Left ventricle myocardium inferior (tissue), 1 donor: ENCODE measurements at places on chromosomes 7 and 10. TPM values are rescaled to one million over a fixed set of nuclear protein-coding genes. Genes with fewer than 3 reads are reported as not detected.

GRCh38 chr10:12418000-12418399 is 68.7 kb downstream of the CAMK1D start:
- DNase-seq = peak; percentile 43

DNA sequence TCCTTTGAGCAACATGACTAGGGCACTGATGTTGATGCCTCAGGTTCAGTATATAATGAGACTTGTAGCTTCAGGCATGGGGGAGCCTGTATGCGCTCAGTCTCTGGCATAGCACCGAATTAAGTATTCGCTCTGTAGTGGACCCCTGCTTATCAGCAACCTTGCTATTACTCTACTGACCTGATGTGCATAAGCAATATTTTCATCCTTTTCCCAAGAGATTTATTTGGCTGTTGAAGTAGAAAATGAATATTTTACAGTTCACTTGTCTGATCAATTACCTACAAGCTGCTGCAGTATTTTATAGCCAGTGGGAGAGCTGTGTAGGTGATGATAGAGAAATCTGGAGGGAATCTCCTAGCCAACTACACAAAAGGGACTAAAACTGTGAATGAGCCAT is 781.6 kb upstream of the PHF14 start:
- no peak for DNase-seq

GRCh38 chr10:108789919-108790318 is 1133.4 kb downstream of the XPNPEP1 start:
- DNase-seq = no peak

The ASAH2 gene
- total RNA-seq = not detected

DNA sequence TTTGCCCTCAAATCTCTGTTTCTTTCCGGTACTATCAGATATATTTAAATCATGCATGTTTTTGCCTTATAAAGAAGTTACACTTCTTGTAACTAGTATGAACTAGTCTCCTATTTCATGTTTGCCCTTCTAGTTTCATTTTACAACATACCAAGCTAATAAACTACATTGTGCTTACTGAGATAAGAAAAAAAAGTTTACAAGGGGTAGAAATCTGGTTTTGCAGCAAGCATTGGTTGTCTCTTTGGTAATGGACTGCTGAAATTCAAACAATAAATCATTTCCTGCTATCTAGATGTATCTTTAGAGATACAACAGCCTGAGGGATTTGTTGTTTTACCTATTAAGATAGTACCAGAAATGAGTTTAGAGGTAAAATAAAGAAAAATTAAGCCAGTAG is 18.8 kb downstream of the PTTG1IP2 start:
- DNase-seq = no peak

- DNase-seq = no peak
These were observed 13.1 kb downstream of the STEAP1 start for GRCh38 chr7:90167361-90167760.

GRCh38 chr7:108253275-108254044 is 123.3 kb upstream of the LAMB4 start:
- DNase-seq = no peak

GRCh38 chr10:76112826-76113150 is 681.4 kb downstream of the LRMDA start:
- DNase-seq = no peak

The NANOS1 gene
- total RNA-seq = 11.7 TPM

- no peak for DNase-seq
These were observed 28.2 kb downstream of the INPP5F start for GRCh38 chr10:119754085-119754484.

GRCh38 chr10:97916586-97916985 is 66.9 kb downstream of the GOLGA7B start:
- DNase-seq = no peak

DNA sequence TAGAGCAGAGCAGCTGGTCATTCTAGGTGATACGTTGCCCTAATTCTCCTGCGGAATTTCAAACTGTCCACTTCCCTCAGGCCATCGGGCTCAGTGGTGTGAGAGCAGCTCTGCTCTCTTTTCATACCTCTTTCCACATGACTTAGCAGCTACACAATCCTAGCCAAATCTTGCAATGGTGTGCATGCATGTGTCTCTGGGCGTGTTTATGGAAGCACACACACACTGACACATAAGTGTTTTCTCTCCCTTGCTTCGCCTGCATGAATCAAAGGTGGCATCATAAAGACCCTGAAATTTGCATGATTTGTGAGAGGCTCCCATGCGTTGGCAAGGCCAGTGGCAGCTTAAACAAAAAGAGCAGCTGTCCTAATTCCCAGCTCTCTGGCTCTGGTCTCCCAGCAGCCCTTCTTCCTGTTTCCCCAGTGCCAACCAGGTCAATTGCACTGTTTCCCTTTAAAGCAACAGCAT is 1189.5 kb downstream of the GATA3 start:
- DNase-seq = no peak

- no peak for DNase-seq
These were observed 19.1 kb downstream of the PLCE1 start for GRCh38 chr10:94012834-94013233.

DNA sequence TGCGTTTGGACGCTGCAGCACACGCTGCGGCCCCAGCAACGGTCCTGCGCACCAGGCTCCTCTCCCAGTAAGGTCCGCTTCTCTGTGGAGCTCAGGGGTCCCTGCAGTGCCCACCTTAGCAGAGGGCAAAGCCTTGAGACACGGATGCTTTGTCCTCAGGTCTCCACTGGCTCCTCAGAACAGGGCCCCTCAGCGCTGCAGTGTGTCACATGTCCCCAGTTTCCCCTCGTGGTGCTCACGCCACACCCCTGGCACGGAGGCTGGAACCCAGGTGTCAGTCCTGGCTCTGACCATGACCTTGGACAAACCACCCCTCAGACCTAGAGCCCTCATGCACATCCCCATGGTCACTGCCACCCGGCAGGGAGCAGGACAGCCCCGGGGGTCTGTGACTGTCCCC is 19.9 kb upstream of the GPER1 start:
- no peak for DNase-seq

DNA sequence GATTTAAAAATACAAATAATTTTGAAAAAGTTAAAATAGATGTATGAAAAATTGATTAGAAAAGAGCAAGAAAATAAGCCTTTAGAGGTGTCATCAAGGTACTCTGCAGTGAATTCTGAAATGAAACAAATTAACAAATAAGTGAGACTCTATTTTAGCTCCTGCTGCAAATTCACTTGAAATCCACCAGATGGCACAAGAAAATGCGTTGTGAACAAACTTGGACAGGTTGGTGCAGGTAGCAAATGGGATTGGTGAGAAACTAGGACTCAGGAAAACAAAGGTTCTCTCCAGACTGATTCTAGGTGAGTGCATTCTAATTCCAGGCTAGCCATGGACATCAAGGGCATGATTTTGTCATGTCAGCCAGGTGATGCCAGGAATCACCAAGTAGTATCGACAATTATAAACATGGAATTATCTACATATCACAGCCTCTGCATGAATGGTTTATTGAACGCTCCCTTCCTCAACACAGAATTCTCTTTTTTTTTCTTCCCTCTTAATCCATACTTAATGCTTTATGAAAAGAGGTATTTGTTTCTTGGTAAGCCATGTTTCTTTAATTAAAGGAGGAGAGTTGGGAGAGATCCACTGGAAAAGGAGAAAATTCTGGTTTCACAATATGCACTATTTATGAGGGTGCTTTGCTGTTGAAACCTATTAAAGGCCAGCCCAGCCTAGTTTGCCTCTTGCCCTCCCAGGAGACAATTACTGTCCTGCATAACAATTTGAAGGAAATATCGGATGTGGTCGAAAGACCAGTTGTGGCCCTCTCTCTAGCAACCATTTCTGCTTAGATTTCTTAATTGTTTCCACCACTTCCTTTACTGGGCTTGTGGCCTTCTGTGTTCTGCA is 118.1 kb downstream of the ZNF365 start:
- no peak for DNase-seq

- no peak for DNase-seq
These were observed 560.9 kb downstream of the SDK1 start for GRCh38 chr7:3861941-3862340.

DNA sequence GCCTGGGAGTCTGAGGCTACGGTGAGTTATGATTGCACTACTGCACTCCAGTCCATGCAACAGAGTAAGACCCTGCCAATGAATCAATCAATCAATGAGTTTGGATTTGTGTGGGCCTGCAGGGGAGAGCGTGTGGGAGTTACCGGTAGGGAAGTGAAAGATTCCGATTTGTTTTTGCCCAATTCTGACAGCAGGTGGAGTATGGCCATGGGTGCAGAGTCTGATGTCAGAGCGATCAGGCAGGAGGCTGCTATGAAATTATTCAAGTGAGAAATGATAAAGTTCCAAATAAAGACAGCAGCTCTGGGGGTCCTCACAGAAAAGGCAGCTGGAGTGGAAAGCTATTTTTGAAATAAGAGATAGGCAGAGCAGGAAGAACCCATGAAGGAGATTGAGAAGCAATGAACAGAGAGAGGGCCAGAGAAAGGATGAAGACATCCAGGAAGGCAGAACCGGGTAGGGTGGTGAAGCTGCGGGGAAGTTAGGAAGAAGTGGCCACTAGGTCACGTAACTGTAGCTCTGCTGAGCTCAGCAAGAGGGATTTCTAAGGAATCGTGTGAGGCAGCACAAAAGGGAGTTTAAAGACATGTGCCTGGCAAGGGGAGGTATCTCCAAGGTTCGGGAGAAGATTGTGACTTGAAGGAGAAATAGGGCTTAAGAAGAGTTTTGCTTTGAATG is 93.7 kb upstream of the NMT2 start:
- DNase-seq = no peak

The GPR15LG gene
- total RNA-seq = not detected

The SSBP1 gene
- total RNA-seq = 83.8 TPM

GRCh38 chr7:18413447-18413846 is 82.1 kb upstream of the HDAC9 start:
- DNase-seq = no peak

The CLCN1 gene
- not detected for total RNA-seq

GRCh38 chr7:107405559-107405958 is 64.3 kb upstream of the GPR22 start:
- no peak for DNase-seq

DNA sequence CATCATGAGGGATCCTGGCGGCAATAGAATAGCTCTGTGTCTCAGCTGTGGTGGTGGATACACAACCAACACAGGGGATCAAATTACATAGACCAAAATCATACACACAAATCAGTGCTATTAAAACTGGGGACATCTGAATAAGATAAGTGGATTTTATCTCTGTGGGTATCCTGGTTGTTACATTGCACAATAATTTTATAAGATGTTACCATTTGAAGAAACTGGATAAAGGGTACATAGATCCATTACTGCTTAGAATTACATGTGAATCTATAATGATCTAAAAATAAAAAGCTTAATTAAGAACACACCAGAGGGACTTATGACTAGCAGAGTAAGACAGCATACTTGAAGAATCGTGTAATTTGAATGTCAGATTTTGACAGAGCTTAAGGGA is 8.2 kb upstream of the FAM3C start:
- no peak for DNase-seq

DNA sequence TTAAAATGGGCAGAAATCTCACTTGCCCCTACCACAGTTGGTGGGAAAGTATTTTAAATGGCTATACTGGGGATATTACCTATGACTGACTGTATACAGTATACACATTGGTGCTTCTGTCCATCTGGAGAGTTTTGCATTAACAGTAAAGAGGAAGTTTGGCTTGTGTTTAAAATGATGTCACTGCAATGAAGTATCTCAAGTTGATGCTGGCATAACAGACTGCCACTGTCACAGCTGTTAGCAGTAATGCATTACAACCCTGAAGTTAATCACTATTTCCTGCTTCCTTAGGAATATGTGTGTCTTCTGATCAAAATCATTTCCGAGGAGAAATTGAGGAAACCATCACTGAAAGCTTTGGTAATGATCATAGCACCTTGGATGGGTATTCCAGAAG is 1.9 kb downstream of the DKK1 start:
- no peak for DNase-seq

DNA sequence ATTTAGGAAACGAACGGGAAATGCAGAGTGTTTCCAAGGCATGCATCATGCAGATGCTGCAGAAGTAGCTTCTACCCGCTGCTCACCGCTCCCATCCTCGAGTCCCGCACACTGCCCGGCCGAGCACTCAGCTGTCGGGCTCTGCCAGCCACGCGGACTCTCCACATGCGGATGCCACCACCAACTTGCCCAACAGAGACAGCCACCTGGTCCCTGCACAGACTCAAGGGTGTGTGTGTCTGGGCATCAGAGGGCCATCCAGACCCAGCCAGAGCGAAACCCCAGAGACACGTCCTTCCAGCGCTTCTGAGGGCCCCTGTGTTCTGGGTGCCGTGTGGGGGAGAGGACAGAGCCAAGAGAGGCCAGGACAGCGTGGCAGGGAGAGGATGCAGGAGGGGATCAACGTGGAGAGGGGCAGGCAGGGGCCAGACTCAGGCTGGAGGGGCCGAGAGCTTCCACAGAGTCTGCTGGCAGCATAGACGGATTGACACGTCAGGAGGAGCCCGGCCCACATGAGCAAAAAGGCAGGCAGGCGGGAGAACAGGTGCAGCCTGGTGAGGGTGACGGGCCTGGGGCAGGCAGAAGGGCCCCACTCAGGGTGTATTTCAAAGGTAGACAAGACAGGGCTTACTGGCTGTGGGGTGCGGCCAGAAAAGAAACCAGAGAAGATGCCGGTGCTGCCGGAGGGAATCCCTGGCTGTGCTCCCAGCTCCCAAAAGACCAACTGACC is 18.3 kb downstream of the GPER1 start:
- no peak for DNase-seq

GRCh38 chr10:3746634-3747033 is 38.4 kb downstream of the KLF6 start:
- no peak for DNase-seq
